Right cardiac atrium (tissue), 5 donors: ENCODE measurements at places on chromosomes 7 and 10. TPM values are rescaled to one million over a fixed set of nuclear protein-coding genes. Genes with fewer than 3 reads are reported as not detected.

The GIGYF1 gene
- 39.6 TPM for total RNA-seq

The TAS2R41 gene
- not detected for total RNA-seq

The MMD2 gene
- not detected for total RNA-seq

The GIMAP1 gene
- 4.1 TPM for total RNA-seq

The CXCL12 gene
- total RNA-seq, result 115 TPM

The C10orf67 gene
- 0.33 TPM for total RNA-seq

The PGAM2 gene
- total RNA-seq, result 1,101 TPM

The GPRIN2 gene
- not detected for total RNA-seq

The TMEM273 gene
- 36.9 TPM for total RNA-seq

The MUC3A gene
- 0.14 TPM for total RNA-seq

The AUTS2 gene
- total RNA-seq, result 10.6 TPM

The UTF1 gene
- not detected for total RNA-seq

The RNF148 gene
- 0.61 TPM for total RNA-seq

The HABP2 gene
- not detected for total RNA-seq

The PNLIPRP1 gene
- total RNA-seq, result not detected

The IQUB gene
- 0.41 TPM for total RNA-seq

The STK31 gene
- total RNA-seq, result not detected

The ZNF33A gene
- total RNA-seq, result 26.5 TPM

The IGFBP3 gene
- total RNA-seq, result 98.5 TPM

The SPACDR gene
- total RNA-seq, result 0.44 TPM

The EDRF1 gene
- 12.0 TPM for total RNA-seq

The HMX2 gene
- not detected for total RNA-seq

The BAIAP2L1 gene
- total RNA-seq, result 2.0 TPM

The C10orf62 gene
- 0.31 TPM for total RNA-seq

The MTERF1 gene
- total RNA-seq, result 7.4 TPM

The ERVW-1 gene
- not detected for total RNA-seq

The SRI gene
- total RNA-seq, result 103 TPM

The SFTPA2 gene
- 0.54 TPM for total RNA-seq

The ANKRD61 gene
- total RNA-seq, result not detected

The SYT15B gene
- total RNA-seq, result 2.2 TPM

The ANKRD7 gene
- total RNA-seq, result 2.1 TPM

The CCDC172 gene
- total RNA-seq, result not detected

The SFRP4 gene
- total RNA-seq, result 3.8 TPM

The RAB18 gene
- total RNA-seq, result 116 TPM

The AFAP1L2 gene
- total RNA-seq, result 6.1 TPM

The SFTPA1 gene
- not detected for total RNA-seq

The FUOM gene
- 19.7 TPM for total RNA-seq

The LRRN3 gene
- total RNA-seq, result 32.8 TPM

The GIMAP4 gene
- total RNA-seq, result 20.2 TPM

The SCART1 gene
- total RNA-seq, result 1.4 TPM

The GHRHR gene
- not detected for total RNA-seq

The PON1 gene
- total RNA-seq, result not detected

The SNX10 gene
- total RNA-seq, result 2.8 TPM

The RNF32 gene
- total RNA-seq, result 1.3 TPM
